Naive thymus-derived CD8-positive, alpha-beta T cell (primary cell): ENCODE measurements at places on chromosomes 7 and 10. TPM values are rescaled to one million over a fixed set of nuclear protein-coding genes. Genes with fewer than 3 reads are reported as not detected.

FAM25C gene
- polyA plus RNA-seq = not detected

- peaks cover 2% of the 10 kb centered on the region for H3K36me3 ChIP-seq
- H3K4me3 ChIP-seq = no peak overlapping the region
- H3K27ac ChIP-seq = no peak overlapping the region
- peaks cover 14% of the 10 kb centered on the region for H3K4me1 ChIP-seq
Observed at GRCh38 chr7:130048906-130049305, 2.3 kb downstream of the ZC3HC1 start.

TFR2 gene
- polyA plus RNA-seq = 0.51 TPM

DNA sequence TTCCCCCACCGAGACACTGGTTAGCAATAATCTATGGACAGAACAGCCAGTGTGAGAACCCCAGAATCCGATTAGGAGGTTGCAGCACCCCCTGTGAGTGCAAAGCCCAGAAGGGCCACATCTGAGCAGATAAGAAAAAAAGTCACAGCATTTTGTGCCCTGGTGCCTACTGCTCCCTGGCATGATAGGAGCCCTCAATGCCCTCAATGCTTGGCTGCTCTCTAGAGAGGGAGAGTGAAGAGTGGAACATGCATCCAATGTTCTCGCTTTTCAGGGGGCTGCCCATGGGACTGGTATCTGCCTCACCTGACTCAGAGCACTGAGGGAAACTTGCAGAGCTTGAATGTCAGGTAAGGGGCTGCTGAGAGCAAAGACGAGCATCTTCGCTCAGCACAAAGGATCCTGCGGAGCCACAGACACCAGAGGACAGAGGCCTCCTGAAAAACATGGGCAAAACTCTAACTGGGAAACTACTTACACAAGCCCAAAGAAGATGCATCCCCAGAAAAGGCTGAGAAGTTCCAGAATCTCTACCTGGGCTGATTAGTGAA lies 98.0 kb upstream of the FAM20C start:
- H3K4me3 ChIP-seq = no peak overlapping the region
- DNase-seq = no peak
- peaks cover 11% of the 10 kb centered on the region for H3K4me1 ChIP-seq
- no peak overlapping the region for H3K27ac ChIP-seq

DNA sequence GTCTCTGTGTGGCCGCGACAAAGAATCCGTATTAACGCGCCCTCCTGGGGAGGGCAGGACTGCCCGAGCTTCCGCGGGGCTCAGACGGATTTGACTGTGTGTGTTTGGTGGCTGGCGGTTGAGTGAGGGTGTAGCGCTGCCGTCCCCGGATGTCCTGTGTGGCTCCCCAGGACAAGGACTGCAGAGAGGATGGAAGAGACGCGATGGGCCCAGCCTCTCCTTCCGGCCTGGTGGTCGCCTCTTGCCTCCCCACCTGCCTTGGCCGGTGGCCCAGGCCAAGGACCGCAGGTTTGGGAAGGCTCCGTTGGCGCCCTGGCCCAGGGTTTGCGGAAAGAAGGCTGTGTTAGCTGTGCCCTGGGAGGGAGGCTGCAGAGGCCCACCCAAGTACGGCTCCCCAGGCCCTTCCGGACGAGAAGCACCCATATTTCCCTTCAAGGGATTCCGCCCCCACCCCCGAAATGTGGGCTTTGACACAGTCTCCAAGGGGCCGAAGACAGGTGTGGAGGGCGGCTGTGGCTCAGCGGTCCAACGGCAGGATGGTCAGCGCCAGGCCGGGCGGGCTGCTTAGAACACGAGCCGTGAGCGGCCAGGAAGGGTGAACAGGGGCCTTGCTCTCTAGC lies 2.3 kb downstream of the UNCX start:
- peaks cover 36% of the 10 kb centered on the region for H3K27me3 ChIP-seq
- H3K4me3 ChIP-seq = peak overlapping the region; percentile 28
- H3K36me3 ChIP-seq = peaks cover 5% of the 10 kb centered on the region
- DNase-seq = no peak
- H3K27ac ChIP-seq = no peak overlapping the region
- H3K4me1 ChIP-seq = peaks cover 12% of the 10 kb centered on the region

- H3K4me1 ChIP-seq = no peaks in the 10 kb centered on the region
- no peak for DNase-seq
- H3K4me3 ChIP-seq = no peak overlapping the region
Observed at GRCh38 chr10:91590904-91591796, 41.7 kb downstream of the PPP1R3C start.

FBXO24 gene
- 0.60 TPM for polyA plus RNA-seq

ACTR3C gene
- 3.5 TPM for polyA plus RNA-seq

- DNase-seq = peak; percentile 31
- H3K36me3 ChIP-seq = peaks cover 19% of the 10 kb centered on the region
- H3K4me3 ChIP-seq = peak overlapping the region; percentile 34
- no peaks in the 10 kb centered on the region for H3K27me3 ChIP-seq
- H3K27ac ChIP-seq = no peak overlapping the region
Observed at GRCh38 chr7:158973440-158973839, 117.1 kb downstream of the DYNC2I1 start.

DENND2A gene
- not detected for polyA plus RNA-seq

PLEKHS1 gene
- not detected for polyA plus RNA-seq

DNA sequence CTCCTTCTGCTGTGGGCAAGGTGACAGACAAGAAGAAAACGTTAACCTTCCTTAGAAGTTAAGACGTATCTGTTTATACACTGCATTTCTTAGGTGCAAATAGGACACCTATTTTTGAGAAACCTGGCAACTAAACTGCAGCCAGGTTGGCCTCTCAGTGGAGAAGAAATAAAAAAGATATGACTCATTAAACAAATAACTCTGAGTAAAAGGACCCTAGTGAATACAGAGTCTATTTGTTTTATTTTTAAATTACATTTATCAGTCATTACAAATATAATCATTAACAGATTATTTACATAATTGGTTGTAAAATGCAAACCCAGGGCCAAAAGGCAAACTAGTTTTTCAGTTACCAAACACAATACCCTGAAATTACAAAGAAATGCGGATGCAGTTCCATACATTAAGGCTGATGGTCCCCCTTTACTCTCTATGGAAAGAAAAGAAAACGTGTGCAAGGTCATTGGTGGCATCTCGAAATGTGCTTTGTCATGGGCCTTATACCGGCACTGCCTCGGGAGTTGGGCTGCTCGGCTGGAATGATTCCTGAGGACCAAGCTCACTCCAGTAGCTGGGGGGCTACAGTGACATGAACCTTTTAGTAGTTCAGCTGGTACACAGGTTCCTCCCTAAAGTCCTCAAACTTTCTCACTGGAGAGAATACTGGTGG lies 38.4 kb downstream of the ADRB1 start:
- no peaks in the 10 kb centered on the region for H3K4me1 ChIP-seq
- no peak for DNase-seq
- peaks cover 2% of the 10 kb centered on the region for H3K27me3 ChIP-seq
- no peak overlapping the region for H3K27ac ChIP-seq

DNA sequence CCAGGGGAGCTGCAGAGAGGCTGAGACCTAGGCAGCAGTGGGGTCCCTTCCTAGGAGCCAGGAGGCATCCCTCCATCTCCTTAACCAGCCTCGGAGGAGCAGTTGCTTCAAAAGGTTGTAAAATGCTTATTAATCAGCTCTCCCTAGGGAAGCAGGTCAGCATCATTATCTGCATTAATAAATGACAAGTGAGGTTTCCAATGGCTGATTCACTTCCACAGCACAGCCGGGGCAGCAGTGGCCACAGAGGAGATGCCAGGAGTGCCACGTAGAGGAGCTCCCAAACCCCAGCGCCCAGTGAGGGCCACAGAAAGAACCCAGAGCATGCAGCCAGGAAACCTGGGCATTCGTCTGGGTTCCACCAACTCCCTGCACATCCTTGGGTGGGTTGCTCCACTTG lies 8.2 kb upstream of the NPFFR1 start:
- H3K27ac ChIP-seq = no peak overlapping the region
- no peak overlapping the region for H3K4me3 ChIP-seq
- H3K4me1 ChIP-seq = peaks cover 6% of the 10 kb centered on the region
- no peak for DNase-seq
- no peaks in the 10 kb centered on the region for H3K36me3 ChIP-seq

DNA sequence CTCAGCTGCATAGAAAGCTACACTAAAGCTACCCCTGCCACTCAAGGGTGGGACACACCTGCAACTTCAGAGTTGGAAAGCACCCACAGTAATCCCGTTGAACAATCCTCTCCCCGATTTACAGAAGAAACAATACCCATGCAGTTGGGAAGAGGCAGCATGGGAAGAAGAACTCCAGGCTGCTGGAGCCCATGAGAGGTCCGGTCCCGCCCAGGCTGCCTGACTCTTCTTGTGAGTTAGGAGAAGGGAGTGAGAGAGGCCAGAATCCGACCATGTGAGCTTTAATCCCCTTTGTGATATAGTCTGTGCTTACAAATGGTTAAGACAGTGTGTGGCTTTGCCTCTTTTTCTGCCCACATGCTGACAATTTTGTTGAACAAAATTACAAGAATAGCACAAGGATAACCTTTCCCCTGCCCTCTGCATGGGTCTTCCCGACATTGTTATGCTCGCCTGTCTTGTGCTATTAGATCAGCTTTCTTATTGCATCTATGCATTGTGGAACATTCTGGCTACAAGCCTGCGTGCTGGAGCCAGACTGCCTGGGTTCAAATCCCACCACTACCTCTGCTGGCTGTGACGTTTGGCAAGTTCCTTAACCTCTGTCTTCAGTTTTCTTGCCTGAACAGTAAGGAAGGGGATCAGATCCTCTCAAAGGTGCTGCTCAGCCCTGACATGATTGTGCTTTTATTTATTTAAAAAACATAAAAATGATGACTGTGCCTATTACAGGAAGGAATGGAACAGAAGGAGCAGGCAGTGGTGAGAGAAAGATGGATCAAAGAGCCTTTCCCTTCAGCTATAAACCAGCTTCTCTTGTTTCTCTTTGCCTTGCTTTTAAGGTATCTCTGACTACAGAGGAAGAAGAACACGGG lies 56.0 kb downstream of the BPGM start:
- no peak for DNase-seq
- no peaks in the 10 kb centered on the region for H3K4me1 ChIP-seq
- H3K27ac ChIP-seq = no peak overlapping the region
- no peaks in the 10 kb centered on the region for H3K27me3 ChIP-seq
- no peak overlapping the region for H3K4me3 ChIP-seq

ZKSCAN1 gene
- polyA plus RNA-seq = 39.1 TPM

DNA sequence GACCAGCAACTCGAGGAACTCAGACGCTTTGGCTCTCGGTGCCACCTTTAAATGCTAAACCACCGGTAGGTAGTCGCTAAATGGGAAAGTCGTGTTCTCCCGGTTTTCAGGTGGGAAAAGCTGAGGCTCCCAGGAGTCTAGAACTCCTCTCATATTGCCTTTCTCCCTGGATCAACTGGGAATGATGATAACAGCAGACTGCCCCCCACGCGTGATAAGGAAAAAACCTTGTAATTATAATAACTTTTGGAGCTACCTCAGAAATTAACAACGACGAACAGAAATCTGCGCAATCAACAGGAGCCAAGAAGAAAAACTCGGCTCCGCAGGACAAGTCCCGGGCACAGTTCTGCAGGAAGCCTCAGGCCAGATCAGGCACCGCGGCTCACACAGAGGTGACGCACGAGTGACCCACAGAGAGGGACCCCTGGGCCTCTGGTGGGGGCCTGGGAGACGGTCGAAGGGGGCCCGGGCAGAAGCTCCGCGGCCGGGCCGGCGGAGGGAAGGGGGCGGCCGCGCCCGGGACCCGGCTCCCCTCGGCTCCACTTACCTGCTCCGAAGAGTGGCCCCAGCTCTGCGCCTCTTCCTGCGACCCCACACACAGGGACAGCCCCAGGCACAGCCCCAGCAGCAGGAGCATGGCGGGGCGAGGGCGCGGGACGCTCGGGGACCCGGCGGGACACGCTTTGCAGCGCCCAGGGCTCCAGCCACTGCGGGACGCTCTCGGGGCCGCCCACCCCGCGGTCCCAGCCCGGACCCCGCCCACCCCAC lies at the start of gene ITIH5:
Gene ITIH5, minus strand, starts transcription at position 714 of the 771 bp plus-strand sequence. Its CDS starts 74 bp downstream, at position 640.
- DNase-seq = no peak
- H3K27ac ChIP-seq = no peak within 1 kb of the TSS
- H3K36me3 ChIP-seq = no peaks in the 10 kb centered on the region
- peaks cover 20% of the 10 kb centered on the region for H3K4me1 ChIP-seq
- peak within 1 kb of the TSS; percentile 78 for H3K4me3 ChIP-seq

DNA sequence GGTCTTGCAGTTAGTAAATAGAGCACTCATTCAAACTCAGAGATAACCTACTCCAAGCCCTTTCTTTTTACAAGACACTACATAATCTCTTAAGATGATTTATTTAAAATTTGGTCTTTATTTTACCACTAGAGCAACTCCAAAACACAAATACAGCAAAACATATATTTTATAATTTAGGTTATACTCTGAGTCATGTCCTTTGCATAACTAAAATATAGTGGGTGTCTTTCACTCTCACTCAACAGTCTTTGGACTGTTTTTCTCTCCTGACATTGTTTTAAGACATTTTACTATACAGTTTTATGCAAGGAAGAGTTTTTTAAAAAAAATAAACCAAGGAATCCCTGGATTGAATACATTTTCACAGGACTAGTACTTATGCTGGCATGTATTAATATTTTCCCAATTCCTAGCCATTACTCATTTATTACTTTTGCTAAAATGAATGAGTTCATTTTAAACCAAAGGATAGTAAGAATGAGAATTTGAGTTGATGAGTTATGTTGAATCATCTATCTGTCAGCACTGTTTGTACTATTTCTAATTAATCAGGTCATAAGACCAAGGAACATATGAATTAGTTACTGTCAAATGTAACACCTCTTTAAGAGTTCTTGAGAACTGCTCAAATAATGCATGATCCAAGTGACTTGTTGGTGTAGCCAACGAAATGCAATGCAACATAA lies 303.1 kb upstream of the FZD1 start:
- H3K27ac ChIP-seq = no peak overlapping the region
- no peaks in the 10 kb centered on the region for H3K36me3 ChIP-seq
- no peaks in the 10 kb centered on the region for H3K27me3 ChIP-seq
- peaks cover 2% of the 10 kb centered on the region for H3K4me1 ChIP-seq
- no peak for DNase-seq
- H3K4me3 ChIP-seq = no peak overlapping the region

DNA sequence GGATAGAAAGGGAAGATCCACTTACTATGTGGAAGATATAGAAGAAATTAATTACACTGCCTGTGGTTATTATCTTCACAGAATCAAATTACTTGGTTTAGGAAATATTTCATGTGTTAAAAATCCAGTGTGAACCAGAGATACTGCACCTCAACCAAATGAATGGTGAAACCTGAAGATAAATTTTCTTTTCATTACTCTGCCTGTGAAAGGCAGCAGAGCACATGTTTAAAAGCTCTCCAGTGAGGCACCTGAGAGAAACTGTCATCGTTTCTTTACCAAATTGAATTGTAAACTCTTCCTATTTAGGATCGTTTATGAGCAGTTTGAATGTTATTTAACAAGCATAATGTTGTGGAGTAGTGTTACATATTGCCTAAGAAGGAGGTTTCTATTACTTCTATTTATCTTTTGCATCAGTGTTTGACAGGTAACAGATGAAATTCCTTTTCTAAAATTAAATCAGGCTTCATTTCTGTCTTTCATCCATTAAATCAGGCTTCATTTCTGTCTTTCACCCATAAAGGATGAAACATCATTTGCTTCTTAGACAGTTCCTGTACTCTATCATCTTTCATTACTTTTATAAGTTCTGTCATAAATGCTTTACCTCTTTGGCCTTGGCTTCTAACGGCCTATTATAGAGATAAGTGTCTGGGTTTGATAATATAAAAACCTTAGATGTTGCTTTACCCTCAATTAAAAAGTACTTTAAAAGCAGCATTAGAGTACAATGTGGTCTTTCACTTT lies 266.6 kb downstream of the NXPH1 start:
- H3K27ac ChIP-seq = no peak overlapping the region
- H3K27me3 ChIP-seq = no peaks in the 10 kb centered on the region
- H3K36me3 ChIP-seq = no peaks in the 10 kb centered on the region
- no peak overlapping the region for H3K4me3 ChIP-seq

TRPV5 gene
- polyA plus RNA-seq = not detected

GRCh38 chr7:128920913-128921582 lies 10.5 kb upstream of the KCP start:
- no peak overlapping the region for H3K27ac ChIP-seq
- no peak for DNase-seq
- H3K4me1 ChIP-seq = no peaks in the 10 kb centered on the region
